ENCODE measurements at places on chromosomes 2 and 18.

DNA sequence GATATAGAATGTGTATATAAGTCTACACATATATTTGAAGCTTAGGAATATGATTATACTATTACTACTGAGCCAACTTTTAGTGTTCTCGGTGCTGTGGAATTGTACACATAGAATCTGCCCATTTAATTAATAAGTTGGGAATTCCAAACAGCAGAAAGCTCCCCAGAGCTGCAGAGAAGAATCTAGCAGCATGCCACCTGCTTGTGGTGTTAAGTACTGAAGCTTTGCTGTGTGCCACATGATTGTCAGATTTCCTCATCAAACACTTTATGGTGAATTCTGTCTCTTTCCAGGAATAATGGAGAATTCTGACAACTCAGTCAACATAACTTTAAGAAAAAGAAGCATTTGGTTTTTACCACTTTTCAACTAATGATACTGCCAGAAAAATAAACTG, 117.8 kb downstream of the WDSUB1 start:
- DNase-seq: no peak

GRCh38 chr18:53644799-53645471, 579.5 kb downstream of the MBD2 start:
- no peak for DNase-seq

DNA sequence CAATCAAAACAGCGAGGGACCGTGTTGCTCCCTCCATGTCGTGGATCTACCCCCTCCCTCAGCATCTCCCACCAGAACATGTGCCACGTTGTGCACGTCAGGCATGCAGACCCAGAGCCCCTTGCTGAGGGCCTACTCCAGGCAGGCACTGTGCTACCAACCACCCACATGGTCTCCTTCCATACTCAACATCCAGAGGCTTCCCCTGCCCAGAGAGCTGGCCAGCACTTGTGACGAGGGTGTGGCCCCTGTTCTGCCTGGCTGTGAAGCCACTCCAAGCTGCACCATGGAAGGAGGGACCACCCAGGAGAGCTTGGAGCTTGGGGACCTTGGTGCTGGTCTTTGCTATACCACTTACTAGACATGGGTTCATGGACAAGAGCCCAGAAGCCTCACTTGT, 40.5 kb downstream of the REEP1 start:
- no peak for DNase-seq

GRCh38 chr2:144774809-144775208, 254.9 kb upstream of the ZEB2 start:
- DNase-seq: no peak

DNA sequence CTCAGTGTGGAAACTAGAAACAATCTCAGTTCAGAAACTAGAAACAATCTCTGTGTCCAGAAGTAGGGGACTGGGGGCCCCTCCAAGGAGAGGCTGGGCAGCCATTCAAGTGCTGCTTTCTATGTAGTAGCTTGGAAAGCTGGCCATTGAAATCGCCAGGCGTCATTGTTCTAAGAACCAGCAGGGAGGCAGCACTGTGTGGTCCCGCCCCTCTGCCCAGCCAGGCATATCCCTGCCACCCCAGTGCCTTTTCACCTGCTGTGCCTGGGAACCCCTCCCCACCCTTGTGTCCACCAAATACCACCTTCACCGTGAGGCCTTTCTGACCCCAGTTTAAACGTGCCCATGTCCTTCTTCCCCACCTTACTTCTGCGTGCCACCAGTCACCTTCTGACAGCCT, 221.6 kb downstream of the GBX2 start:
- DNase-seq: no peak

GRCh38 chr2:176067589-176068418, 16.0 kb downstream of the EVX2 start:
- no peak for DNase-seq

- no peak for DNase-seq
Observed at GRCh38 chr2:217858519-217859491, 144.0 kb downstream of the TNS1 start.

GRCh38 chr2:229363185-229363814, 92.2 kb upstream of the PID1 start:
- DNase-seq: no peak

GRCh38 chr2:8120506-8120860, 561.4 kb upstream of the ID2 start:
- no peak for DNase-seq

- DNase-seq: no peak
Observed at GRCh38 chr2:168748461-168748860, 54.0 kb upstream of the NOSTRIN start.

DNA sequence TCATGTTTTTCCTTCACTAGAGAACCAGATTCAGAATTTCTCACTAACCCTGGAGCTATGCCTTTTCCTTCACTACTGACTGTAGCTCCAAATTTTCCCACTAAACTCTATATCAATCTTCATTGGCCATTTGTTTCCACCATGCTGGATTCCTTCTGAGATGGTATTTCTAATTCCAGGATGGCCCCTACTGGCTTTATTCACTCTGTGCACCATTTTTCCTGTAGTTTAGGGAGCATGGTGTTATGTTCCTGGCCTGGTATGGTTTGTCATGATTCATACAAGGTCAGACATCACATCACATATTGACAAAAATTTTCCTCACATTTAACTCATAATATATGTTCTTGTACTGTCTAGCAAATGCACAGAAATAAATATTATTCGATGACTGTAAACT, 229.2 kb upstream of the TFPI start:
- DNase-seq: no peak

- DNase-seq: no peak
Observed at GRCh38 chr18:13989199-13989598, 73.9 kb upstream of the MC2R start.

DNA sequence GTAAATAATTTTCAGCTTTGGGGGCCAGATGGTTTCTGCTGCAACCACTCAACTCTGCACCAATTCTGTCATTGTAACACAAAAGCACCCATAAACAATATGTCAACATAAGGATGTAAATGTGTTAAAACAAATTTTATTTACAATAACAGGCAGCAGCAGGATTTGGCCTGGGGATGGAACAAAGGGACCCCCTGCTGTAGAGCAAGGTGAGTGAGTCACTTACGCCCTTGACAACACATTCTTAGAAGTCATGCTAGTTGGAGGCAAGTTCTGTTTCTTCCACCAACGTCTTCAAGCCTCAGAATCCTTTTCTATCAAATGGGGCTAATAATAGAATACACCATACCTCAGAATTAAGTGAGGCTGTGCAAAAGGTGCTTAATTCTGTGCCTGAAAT, 610.2 kb upstream of the SYT4 start:
- no peak for DNase-seq

DNA sequence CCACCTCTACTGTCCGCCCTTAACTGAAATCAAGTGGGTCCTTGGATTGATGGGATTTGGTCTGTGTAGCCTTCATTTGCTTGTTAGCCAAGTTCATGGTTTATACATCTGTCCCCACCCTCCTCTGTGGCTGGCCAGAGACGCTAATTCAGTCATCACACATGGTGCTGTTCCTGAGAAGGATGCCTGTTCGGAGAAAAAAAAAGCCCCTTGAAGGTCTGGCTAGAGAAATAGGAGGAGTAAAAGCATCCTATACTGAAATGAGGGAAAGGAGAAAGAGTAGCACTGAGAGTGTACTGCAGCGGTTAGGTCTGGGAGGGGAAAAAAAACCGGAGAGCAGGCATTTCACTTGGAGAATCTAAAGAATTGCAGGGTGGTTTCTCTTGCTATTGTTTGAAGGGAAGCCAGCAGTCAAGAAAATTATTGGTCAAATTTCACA, 180.6 kb upstream of the EPAS1 start:
- DNase-seq: no peak

All from CD4-positive, alpha-beta T cell treated with Interleukin-1 beta for 1 hour (primary cell).